Posterior vena cava (tissue), 2 donors: ENCODE measurements at places on chromosomes 5 and 9. TPM values are rescaled to one million over a fixed set of nuclear protein-coding genes. Genes with fewer than 3 reads are reported as not detected.

- no peak for DNase-seq
Observed at GRCh38 chr5:173623296-173623771, 6.9 kb upstream of the BOD1 start.

OSMR gene
- total RNA-seq, result 149 TPM

PCDHGC4 gene
- total RNA-seq, result 2.9 TPM

NMUR2 gene
- not detected for total RNA-seq

DNA sequence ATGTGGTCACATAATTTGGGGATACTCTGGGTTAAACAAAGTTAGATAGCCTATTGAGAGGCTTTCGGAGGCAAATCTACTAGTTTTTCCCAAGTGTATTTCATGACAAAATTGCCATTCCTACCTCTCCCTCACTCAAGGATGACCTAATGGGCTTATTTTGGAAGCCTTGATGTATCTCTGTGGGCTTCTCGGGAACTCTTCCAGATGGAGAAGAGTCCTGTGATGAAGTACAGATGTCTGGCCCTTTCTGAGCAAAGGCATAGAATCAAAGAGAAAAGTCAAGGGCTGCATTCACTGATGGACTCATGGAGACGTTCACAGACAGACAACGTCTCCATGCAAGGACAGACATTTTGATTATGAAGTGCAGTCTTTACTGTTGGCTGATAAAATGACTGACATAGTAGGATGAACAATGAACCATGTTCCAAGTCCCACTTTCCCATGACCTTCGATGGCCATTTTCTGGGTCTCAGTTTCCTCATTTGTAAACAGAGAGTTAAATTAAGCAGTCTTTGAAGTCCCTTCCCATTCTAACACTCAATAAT is 347.2 kb upstream of the CD180 start:
- DNase-seq, result no peak

DNA sequence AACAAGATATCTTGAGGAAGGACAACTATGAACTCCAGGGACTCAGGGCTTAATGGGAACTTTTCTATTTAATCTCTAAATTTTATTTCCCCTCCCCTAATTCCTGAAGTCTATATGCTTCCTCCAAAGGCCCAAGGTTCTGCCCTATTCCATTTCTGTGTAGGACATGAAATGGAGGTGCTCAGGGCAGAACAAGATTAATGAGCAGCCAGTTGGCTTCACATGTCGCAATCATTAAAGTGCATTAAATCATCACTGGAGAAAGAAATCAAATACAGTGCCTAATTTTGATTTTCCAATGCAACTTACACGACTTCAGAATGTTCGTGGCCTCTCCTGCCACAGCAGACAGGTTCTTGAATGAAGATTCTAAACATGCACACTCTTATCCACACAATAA is 862.1 kb downstream of the PTPRD start:
- DNase-seq, result no peak

GRCh38 chr5:55711507-55712022 is 559 bp downstream of the SLC38A9 start:
- no peak for DNase-seq

DNA sequence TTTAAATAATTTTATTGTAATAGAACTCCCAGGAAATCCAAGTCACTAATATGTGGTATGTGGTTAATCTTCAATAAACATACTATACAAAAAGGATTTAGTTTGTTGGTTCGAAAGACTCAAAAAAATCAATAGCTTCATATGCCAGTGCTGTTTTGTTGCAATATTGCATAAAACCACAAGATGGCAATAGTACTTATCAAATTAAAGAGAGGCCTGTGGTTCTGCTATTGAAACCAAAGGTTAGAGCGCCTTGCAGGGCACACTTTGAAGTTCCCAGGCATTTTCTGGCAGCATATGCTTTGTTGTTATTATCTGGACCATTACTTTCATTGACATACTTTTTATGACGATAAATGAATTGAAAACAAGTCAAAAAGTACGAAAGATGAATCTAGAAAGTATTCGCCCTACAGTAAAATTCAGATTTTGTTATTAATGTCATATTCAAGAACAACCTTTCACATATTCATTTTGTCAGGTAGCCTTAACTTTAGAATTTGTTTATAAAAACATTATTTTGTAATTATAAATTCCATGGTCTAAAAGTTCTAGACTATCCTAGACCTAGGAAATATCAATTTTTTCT is 316.3 kb downstream of the MCTP1 start:
- no peak for DNase-seq

FST gene
- 18.3 TPM for total RNA-seq

GRCh38 chr9:94853887-94854286 is 127.4 kb downstream of the AOPEP start:
- DNase-seq, result no peak

DNA sequence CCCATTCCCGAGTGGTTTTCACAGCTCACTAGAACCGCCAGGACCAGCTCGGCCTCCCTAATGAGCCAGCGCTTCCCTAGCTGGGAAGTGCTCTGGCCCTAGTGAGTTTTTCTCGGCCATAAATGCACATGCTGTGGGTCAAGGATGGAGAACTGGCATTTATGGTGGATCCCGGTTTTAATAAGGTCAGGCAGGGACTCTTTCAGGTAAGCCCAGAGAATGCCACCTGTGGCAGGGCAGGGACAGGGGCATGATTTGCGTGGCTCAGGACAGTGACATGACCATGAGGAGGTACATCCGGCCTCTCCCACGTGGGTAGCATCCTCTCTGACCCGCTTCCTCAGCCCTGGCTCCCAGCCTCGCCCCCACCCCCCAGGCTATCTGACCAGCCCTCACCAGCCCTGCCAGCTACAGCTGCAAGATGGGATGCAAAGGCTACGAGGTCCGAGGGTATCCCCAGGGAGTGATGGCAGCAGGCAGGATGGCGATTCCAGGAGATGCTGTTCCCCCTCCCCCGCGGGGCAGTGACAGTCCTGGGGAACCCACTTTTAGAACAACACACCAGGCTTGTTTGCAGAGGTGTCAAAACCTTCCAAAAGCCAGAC is 60.3 kb upstream of the ADAMTS2 start:
- no peak for DNase-seq

CORO2A gene
- 1.2 TPM for total RNA-seq

PCDHB5 gene
- total RNA-seq, result 3.1 TPM

GRCh38 chr5:107782561-107783169 is 111.9 kb upstream of the EFNA5 start:
- DNase-seq, result no peak

- no peak for DNase-seq
Observed at GRCh38 chr5:113118298-113118697, 141.7 kb downstream of the DCP2 start.

DNA sequence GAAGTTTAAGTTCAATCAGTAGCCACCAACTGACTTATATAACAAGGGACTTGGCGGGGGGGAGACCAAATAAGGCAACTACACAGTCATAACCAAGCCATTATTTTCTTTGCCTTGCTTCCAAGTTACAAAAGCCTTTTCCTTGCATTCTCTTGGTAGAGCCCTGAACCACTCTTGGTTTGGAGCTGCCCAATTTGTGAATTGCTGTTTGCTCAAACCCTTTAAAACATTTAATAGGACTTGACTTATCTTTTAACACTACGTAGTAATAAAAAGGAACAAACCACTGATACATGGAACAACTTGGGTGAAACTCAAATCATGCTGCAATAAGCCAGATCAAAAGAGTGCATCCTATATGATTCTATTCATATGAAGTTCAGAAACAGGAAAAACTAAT is 31.7 kb upstream of the MSH3 start:
- no peak for DNase-seq

SLC6A19 gene
- total RNA-seq, result not detected

ANKRD31 gene
- total RNA-seq, result 0.42 TPM

DNA sequence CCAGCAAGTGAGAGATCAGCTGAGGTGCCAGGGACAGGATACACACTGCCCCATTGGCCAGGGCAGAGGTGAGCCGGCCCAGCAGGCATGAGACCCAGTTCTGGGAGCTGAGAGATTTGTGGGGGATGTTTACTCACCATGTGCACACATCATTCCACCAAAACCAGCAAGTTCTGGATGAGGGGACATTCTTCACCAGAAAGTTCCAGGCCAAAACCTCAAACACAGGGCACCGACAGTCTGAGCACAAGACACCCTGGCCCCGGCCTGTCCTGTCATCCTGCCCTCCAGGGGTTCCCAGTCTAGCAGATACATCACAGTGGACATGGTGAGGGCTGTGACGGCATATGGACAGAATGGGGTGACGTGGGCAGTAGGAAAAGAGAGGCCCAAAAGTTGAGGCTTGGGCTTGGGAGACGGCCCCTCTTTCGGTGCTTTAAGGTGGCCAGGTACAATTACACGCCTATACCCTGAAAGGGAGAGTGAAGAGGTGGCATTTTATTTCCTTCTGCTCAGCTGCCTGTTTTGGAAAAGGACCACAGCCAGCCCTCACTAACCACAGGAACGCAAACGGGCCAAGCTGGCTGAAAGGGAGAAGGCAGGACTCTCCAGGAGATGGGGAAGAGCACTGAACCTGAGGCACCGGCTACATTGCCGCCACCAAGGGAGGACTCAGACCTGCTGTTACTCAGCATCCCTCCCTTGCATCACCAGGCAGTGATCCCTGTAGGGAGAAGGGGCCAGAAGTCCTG is 64.0 kb downstream of the SHB start:
- DNase-seq, result no peak
